GM04503 (cell line): ENCODE measurements at places on chromosomes 2 and 18.

- no peak for DNase-seq
Measured at GRCh38 chr2:71043531-71044407, 24.7 kb upstream of the NAGK start.

- DNase-seq, result peak; percentile 67
Measured at GRCh38 chr2:37523814-37524362, 147.6 kb downstream of the CDC42EP3 start.

GRCh38 chr2:121520641-121520994 lies 10.1 kb upstream of the RNU4ATAC start:
- DNase-seq, result no peak

DNA sequence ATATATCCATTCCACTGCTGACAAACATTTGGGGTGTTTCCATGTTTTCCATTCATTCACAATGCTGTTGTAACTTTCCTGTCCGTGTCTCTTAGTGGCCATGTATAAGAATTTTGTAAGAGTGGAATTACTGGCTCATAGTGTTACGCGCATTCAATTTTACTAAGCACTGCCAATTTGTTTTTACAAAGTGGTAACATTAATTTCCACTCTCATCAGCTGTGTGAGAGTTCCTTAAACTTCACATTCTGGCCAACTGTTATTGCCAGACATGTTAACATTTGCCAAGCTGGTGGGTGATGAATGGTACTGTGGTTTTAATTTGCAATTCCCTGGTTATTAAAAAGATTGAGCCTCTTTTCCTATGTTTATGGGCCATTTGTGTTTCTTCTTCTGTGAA lies 134.2 kb downstream of the DTNB start:
- no peak for DNase-seq

GRCh38 chr2:179417436-179417949 lies 152.9 kb upstream of the SESTD1 start:
- no peak for DNase-seq

- DNase-seq, result no peak
Measured at GRCh38 chr18:58484989-58485981, 143.6 kb downstream of the ALPK2 start.

- no peak for DNase-seq
Measured at GRCh38 chr2:46720592-46721185, 194.9 kb downstream of the MCFD2 start.

DNA sequence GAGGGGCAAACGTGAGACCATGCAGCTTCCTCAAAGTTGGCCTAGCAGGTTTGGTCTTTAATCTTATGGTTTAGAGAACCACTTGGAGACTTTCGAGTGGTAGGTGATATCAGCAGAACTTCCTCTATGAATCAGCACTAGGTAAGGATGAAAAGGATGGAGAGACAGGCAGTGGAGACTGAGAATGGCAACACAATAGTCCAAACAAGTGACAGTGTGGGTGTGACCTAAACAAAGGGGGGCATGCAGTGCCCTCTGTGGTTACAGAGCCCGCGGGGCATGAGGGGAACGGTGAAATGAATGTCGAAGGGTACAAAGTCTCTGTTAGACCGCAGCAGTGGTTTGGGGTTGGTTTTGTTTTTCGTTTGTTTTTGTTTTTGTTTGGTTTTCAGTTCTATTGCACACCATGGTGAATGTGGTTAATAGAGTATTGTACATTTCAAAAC lies 143.9 kb downstream of the L3MBTL4 start:
- DNase-seq, result no peak
